ENCODE measurements at places on chromosomes 5 and 9. TPM values are rescaled to one million over a fixed set of nuclear protein-coding genes. Genes with fewer than 3 reads are reported as not detected.

- DNase-seq = no peak
Measured at GRCh38 chr9:9846557-9846956, 766.2 kb downstream of the PTPRD start.

ELOVL7 gene
- 2.6 TPM for total RNA-seq

- no peak for DNase-seq
Measured at GRCh38 chr9:6566409-6567139, 79.0 kb downstream of the GLDC start.

DNA sequence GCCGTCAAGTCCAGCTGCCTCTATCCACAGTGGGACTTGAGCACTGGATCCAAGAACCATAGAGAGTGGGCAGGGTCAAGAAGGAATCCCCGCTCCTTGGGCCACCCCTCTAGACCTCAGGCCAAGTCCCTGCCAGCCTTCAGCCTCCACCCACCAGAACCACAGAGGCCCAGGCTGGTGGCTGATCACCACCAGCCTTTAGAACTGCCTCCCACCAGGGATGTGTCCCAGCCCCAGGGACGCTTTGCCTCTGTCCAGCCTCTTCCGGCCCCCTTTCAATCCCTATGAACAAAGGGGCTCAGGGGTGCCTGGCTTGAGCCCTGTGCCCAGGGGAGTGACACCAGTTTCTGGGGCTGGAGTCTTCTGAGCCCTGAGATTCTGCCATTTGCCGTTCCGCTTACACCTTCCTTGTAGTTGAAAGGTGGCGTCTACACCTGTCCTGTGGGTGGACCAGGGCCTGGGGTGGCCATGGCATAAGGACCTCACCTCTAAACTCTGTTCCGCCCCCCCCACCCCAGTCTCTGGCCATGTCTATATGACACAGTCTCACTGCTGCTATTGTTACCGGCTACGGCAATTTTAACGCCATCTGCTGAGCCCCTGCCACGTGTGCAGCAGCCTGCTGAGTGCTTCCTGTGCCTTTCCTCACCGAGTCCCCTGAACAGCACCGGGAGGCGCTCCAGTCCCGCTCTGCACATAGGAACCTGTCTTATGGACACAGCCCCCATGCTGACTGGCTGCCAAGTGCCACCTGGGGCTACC, 35.7 kb upstream of the ORM1 start:
- DNase-seq = no peak

GRCh38 chr5:99928490-99928889, 606.7 kb upstream of the FAM174A start:
- DNase-seq = no peak

NR5A1 gene
- not detected for total RNA-seq

DNA sequence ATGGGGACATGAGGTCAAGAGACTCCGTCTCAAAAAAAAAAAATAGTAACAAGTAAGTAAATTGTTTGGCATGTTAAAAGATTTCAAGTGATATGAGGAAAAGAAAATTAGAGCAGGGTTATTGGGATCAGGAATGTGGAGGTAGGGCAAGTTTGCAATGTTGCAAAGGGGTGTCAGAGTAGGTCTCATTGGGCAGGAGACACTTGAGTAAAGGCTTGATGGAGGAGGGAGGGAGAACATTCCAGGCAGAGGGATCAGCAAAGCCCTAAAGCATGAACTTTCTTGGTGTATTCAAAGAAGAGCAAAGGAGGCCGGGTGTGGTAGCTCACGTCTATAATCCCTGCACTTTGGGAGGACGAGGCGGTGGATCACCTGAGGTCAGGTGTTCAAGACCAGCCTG, 87.1 kb upstream of the HAND1 start:
- no peak for DNase-seq

PLPP7 gene
- total RNA-seq = 4.1 TPM

CCNO gene
- total RNA-seq = 1.6 TPM

DNA sequence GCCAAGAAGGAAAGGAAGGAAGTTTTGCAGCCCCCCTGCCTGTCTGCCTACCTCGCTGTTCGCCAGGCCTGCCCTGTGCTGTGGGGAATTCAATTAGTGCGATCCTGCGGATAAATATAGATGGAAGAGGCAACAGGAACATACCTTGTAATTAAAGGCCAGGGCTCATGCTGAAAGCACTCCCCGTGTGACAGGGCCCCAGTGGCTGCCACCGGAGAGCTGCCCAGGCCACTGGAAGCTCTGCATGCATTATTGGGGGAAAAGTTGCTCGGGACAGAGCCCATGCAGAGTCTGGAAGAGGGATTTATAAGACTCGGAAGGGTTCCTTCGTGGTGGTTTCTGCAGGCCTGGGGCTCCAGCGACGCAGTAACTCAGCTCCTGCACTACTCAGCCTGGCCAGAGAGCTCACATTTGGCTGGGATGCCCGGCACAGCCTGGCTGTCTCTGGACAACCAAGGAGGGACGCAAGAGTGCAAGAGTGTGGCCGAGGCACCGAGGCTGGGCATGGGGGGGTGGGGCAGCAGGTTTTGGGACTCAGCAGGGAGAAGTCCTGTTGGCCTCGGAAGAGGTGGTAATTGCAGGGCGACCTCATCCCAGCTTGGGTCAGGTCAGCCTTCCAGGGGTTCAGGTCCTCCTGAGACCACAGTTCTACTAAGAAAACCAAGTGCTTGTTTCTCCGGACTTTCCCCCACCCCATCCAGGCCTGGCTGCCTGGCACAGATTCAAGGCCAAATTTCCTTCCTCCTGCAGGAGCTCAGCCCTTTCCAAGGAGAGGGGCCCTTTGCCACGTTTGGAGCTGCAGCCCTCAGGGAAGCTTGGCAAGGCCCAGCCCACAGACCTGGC, 68.1 kb upstream of the GGTA1 start:
- DNase-seq = no peak

- DNase-seq = no peak
Measured at GRCh38 chr9:71183251-71183650, 61.8 kb upstream of the TRPM3 start.

CCDC112 gene
- 11.3 TPM for total RNA-seq

DNA sequence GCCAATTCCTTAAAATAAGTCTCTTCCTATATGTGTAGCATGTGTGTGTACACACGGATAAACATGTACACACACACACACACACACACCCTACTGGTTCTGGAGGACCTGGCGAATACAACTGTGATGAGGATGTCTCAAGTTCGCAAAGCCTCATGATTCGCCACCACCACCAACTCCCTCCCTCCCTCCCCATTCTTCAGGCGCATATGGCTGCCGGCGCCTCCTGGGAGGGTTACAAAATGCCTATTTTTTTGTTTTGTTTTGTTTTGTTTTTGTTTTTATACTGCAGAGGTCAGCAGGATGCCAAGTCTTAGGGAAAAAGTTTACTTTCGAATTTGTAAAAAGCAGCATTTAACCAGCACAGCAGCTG, 88.0 kb downstream of the DAP start:
- no peak for DNase-seq

DNA sequence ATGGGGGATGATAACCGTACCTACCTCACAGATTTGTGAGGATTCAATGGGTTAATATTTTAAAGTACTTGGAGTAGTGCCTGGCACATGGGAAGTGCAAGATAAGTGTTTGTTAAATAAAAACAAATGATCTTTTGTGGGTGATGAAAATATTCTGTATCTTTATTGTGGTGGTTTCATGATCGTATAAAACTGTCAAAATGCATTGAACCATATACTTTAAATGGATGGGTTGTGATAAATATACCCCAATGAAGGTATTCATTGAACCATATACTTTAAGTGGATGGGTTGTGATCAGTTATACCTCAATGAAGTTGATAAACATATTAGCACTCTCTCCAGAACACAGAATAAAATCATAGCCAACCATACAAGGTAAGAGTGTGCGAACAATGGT, 234.5 kb downstream of the CRB2 start:
- no peak for DNase-seq

- no peak for DNase-seq
Measured at GRCh38 chr9:3027210-3027609, 183.3 kb upstream of the PUM3 start.

- no peak for DNase-seq
Measured at GRCh38 chr5:93101661-93102060, 479.4 kb downstream of the NR2F1-AS1 start.

DNA sequence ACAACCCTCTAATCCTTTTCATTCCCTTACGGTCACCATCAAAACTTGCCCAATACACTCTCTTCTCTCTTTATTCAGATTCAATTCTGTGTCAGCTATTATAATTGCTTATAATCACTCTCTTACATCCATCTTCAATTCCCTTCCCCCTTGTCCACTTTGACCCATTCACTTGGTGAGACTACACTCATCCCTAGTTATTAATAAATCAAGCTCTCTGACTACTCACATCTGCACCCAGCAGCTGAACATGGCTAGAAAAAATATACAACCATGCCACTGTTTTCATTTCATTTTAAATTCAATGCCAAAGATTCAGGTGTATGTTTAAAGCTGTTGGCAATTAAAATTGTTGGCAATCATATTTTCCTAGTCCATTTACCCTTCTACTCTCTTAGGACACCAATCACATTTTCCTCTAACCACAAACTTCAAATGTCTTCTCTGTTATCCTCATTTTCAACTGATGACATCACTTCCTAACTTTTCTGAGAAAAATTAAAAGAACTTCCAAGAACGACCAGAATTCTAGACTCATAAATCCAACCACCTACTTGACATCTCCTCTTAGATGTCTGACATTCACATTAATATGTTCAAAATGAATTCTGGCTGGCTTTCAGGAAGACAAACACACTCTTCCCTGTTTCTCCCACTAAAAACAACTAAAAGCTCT, 5.5 kb downstream of the C5orf15 start:
- no peak for DNase-seq

CDH12 gene
- total RNA-seq = 3.5 TPM

COL15A1 gene
- 136 TPM for total RNA-seq

DNA sequence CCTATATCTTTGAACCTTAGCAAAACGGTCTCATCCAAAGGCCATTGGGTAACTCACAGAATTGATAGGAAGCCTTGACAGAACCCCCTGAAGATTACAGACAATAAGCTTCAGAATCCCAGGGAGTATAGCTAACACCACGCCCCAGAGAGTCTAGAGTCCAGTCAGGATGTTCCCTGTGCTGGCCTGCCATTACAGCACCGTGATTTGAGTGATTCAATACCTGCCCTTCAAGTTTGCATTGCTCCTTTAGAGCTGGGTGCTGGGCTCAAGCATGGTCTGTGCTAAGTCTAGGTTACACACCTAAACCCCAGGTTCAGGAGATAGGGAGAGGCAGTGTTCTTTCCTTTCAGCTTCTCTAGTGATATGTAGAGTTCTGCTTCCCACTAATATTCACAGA, 90.5 kb downstream of the RASEF start:
- DNase-seq = no peak

DNA sequence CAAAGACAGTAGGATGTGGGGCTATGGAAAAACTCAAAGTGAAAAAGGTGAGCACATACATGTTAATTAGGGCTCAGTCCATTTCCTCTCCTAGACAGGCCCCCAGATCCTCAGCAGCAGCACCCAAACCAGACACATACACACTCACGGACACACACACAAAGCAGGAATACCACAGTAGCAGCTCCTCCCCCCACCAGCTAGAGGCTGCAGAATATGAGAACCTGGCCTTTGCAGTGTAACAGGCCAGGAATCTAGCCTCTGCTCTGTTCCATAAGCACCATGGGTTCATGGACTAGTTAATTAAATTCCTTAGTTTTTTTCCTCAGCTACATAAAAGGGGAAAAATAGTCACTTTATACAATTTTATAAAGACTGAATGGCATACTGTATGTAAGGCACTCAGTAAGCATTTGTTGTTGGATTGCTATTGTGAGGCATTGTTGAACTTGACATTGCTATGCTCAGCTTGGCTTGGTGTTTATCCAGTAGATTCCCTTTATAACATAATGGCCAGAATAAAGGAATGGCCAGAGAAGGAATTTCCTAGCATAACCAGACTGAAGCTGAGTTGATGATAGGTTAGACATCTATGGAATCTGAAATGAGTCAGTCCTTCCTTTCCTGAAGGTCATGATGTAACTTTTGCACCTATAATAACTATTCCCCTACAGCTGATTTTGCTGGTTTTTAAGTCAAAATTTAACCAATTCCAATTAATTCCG, 186.8 kb downstream of the SEMA5A start:
- DNase-seq = no peak

DNA sequence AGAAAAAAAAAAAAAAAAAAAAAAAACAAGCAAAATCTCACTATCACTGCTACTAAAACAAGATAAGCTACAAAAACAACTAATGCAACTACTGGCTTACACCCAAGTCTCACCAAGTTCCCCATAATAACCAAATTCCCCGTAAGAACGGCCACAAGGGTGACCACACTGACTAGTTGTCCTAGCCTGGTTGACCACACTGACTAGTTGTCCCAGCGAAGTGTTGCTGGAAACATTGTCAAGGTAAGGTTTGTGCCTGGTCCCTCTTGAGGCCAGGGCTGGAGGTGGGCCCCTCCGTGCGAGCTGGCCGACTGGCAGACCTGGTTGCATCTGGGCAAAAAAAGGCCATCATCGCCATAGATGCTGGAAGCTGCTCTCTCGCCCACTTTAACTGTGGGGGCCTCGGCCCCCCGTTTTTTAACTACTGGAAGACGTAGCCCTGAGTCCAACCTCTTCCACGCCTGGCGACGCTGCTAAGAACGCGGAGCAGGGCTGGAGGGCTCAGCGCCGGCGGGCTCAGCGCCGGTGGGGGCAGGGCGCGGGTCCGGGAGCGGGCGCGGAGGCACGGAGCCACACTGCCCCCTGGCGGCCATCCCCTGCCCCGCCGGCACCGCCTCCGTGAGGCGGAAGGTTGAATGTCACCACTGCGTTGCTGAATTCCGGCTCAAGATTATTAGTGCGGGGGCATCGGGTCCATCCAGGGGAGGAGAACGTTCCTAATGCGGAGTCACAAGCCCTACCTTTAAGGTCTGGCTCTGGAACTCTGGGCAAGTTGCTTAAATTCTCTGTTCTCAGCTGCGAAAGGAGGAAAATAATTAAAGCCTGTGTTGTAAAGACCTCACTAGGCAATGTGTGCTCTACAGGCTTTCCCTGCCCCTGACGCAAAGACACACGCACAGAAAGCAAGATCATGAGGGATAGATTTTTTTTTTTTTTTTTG, 84.0 kb downstream of the HSD17B3 start:
- peak; percentile 68 for DNase-seq

DNA sequence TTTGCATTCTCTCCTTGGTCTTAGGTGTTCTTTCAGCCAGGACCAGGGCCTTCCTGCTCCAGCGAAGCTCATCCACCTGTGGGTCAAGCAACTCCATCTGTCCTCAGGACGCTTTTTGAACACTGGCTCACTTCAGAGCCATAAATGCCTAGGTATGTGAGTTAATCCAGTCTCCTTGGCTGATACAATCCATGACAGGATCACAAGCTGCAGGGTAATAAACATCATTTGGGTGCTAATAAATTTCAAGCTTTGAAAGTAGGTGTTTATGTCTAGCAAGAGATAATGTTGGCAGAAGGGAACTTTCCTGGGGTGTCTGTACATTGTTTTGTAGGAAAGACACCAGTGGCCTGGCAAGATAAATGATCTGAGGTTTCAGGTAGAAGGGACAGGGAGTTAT, 159.2 kb upstream of the TUT7 start:
- no peak for DNase-seq

- no peak for DNase-seq
Measured at GRCh38 chr5:95044096-95044495, 240.8 kb downstream of the MCTP1 start.

- no peak for DNase-seq
Measured at GRCh38 chr9:133603135-133603927, 5.9 kb downstream of the FAM163B start.

GRCh38 chr5:141507387-141508091, 18.7 kb downstream of the PCDHGC5 start:
- DNase-seq = no peak

PCDHGA11 gene
- 12.5 TPM for total RNA-seq
